ENCODE measurements at places on chromosomes 2 and 18.

DNA sequence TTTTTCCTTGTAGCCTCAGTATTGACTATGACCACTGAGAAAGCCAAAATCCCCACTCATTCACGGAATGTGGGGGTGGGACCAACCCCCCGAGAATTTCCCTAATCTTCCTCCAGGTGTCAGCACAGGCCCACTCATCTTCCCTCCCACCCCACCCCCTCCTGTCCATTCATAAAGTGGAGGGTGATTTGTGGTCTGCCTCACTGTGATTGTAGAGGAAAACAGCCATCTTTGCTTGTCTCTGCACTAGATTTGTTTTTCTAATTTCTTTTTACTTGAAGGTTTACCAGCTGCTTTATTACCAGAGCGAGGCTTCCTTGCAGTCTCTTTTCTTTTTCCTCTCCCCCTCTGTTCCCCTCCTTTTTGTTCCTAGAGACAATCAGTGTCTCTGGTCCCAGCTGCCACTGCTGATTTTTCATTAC is 171.8 kb downstream of the ICOS start:
- DNase-seq = no peak

DNA sequence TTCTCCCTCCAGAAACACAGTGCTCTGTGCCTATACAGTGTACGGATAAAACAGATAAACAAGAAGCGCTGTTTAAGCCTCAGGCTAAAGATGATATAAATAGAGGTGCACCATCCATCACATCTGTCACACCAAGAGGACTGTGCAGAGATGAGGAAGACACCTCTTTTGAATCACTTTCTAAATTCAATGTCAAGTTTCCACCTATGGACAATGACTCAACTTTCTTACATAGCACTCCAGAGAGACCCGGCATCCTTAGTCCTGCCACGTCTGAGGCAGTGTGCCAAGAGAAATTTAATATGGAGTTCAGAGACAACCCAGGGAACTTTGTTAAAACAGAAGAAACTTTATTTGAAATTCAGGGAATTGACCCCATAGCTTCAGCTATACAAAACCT is 70.7 kb downstream of the TANK start:
- DNase-seq = no peak

- no peak for DNase-seq
These were observed 7.0 kb downstream of the GPR45 start for GRCh38 chr2:105248316-105249070.

- DNase-seq = no peak
These were observed 169.2 kb upstream of the LRRTM1 start for GRCh38 chr2:80473796-80474195.

DNA sequence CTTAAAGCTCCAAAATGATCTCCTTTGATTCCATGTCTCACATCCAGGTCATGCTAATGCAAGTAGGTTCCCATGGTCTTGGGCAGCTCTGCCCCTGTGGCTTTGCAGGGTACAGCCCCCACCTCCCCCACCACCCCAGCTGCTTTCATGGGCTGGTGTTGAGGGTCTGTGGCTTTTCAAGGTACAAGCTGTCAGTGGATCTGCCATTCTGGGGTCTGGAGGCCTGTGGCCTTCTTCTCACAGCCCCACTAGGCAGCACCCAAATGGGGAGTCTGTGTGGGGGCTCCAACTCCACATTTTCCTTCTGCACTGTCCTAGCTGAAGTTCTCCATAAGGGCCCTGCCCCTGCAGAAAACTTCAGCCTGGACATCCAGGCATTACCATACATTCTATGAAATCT is 19.0 kb downstream of the SLC9A4 start:
- DNase-seq = no peak

GRCh38 chr18:49398331-49398730 is 62.1 kb downstream of the DYM start:
- no peak for DNase-seq

Measured in activated CD8-positive, alpha-beta memory T cell treated with anti-CD3 and anti-CD28 coated beads for 48 hours (primary cell).